ENCODE measurements at places on chromosomes 2 and 18. TPM values are rescaled to one million over a fixed set of nuclear protein-coding genes. Genes with fewer than 3 reads are reported as not detected.

DNA sequence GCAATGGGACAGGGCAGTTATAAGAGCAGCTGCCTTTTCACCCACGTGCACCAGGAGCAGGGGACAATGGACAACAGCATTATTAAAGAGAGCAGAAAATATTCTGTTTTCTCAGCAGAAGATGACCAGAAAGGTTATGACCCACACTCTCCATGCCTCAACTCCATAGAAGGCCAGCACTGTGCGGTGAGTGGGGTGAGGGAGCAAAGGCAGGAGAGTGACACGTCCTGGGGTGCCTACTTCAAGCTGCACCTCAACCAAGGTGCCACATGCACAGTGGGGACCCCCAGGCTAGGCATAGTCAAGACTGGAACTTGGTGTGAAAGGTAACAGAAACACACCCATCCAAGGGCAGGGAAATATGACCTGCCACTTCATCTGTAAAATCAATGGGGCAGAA is 50.4 kb downstream of the POLR1A start:
- DNase-seq: no peak

- no peak for DNase-seq
These were observed 41.8 kb downstream of the KCTD18 start for GRCh38 chr2:200467806-200468681.

VSNL1 gene
- not detected for total RNA-seq

DNA sequence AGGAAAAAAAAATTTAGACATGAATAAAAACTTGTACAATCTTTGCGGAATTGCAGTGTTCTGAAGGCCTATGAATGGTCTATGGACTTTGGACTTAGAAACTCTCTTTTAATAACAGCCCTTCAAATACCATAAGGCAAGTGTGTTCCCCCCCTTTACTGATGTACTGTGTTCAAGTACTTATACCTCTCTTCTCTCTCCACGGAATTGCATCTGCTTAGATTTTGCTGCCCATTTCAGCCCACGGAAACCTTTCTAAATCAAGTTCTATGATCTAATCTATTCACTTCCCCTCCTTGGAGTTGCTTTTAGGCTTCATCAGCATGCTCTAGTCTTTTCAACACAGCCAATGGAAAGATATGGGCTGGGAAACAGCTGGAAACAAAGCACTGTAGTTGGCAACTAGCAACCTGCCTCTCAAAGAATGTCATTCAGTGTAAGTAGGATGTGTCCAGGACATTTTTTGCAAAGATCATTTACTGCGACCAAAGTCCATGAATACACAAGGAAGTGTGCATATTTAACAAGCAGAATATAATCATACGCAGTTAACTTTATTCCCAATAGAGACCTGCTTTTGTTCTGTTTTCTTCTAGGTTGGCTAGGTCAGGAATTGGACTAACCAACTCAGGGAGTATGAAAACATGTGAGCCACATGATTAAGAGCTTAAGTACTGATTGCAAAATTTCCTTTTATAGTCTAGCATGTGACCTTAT is 58.0 kb downstream of the SLC40A1 start:
- no peak for DNase-seq
